Activated CD4-positive, alpha-beta T cell treated with anti-CD3 and anti-CD28 coated beads, Interleukin-2, amount 50 U/mL, for 16 hours (primary cell): ENCODE measurements at places on chromosomes 7 and 10.

- DNase-seq, result no peak
These were observed 3.7 kb downstream of the NPFFR1 start for GRCh38 chr10:70280099-70280498.

GRCh38 chr7:36131499-36131898 lies 21.6 kb upstream of the EEPD1 start:
- no peak for DNase-seq

DNA sequence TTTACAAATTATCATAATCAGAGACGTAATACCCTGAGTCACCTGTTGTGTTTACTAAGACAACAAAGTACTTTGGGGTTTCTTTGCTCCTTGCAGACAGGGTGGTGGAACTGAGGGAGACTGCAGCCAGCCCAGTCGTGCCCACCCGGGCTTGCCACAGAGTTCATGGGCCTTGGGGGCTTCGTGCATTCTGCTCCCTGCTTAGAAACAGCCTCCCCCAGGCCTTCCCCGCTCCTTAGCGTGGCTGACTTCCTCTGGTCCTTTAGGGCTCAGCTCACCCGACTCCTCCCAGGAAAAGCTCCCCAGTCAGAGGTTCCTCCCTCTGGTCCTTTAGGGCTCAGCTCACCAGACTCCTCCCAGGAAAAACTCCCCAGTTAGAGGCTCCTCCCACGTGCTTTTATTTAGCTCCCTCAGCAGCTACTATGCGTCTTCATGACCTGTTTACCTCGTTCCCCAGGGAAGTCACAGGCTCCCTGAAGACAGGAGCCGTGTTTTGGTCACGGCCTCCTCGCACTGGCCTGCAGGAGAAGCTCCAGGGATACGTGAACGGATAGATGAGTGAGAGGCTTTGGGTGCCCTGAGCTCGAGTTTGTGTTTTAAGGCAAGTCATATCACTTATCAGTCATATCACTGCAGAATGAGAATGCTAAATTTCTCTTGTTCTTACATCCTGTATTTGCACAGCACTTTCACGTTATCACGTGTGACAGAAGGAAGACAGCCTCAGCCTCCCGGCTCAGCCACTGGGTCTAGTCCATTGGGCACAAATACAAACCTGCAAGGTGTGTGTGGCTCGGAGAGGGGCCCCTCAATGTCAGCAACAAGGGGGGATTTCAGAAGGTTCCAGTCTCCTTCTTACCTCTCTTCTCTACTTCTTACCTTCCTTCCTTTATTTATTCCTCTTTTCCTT lies 52.7 kb upstream of the VIPR2 start:
- peak; percentile 74 for DNase-seq

DNA sequence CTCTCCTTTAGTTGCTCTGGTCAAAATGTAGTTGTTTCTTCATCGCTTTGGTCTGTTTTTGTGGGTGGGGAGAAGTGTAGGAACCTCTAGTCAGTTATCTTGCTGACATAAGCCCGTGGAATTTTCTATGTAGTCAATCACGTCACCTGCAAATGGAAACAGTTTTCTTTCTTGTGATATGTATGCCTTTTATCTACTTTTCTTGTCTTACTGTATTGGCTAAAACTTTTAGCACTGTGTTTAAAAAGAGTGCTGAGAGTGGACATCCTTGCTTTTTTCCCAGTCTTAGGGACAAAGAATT lies 42.3 kb downstream of the AKR1E2 start:
- no peak for DNase-seq

DNA sequence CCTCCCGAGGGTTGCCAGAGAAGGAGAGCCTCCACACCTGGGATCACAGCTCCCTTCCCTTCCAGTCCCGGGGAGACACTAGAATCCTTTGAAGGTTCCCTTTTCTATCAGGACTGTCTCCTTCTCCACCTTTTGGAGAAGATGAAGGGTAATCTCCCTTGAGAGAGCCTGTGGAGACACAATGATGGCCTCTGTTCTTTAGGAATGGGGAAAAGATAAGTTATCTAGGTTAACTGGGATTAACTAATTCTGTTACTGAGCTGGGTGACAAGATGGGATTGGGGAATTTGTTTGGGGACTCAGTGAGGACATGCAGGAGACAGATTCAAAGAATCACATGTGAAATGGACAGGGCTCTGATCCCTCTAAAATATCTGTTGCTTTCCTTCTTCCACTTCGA lies 181.1 kb upstream of the BMPER start:
- no peak for DNase-seq

DNA sequence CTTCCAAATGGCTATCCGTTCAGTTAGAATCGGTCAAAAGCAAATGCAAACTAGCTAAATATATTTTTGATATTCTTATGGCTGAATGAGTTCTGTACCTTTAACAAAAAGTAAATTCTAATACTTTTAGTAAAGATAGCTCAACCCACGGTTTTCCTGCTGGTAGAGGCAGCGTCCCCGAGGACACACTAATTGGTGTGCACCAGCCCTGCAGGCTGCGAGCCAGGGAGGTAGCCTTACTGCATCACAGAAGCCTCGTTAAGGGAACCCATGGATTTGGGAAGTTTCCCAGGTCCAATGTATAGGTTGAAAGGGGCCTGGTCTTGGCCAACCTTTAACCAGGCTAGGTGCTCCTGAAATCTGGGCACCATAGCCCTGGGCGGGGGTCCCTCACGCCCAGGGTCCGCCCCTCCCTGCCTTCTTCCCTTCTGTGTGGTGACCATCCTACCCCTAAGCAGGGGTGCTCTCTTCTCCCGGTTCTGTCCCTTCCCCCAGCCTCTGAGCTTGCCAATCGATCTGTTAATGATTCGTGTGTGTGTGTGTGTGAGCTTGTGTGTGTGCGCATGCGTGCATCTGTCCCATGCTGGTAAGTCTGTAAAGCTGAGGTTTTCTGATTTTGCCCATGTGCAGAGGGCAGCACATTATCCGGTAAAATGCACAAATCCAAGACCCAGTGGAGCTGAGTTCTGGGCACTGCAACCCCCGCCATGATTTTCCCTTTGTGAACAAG lies 191.7 kb downstream of the TCERG1L start:
- no peak for DNase-seq

GRCh38 chr7:22346383-22347107 lies 10.4 kb downstream of the RAPGEF5 start:
- DNase-seq, result no peak

- no peak for DNase-seq
These were observed 245.9 kb downstream of the FGFR2 start for GRCh38 chr10:121352231-121352855.

GRCh38 chr10:69847883-69848282 lies 46.2 kb downstream of the COL13A1 start:
- DNase-seq, result no peak

DNA sequence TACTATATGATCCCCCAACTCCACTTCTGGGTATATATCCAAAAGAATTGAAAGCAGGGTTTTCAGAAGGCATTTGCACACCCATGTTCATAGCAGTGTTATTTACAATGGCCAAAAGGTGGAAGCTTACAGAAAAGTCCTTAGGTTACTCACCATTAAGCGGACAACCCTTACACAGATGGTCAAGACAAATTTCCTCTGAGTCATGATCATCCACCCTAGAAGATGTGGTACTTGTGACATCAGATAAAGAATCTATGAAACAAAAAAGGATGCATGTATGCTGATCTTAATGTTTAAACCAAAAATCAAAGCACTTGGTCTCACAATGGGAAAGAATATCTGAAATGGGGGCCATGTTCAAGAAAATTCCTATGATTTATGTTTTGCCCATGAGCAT lies 31.1 kb downstream of the ZC3HAV1 start:
- DNase-seq, result no peak
